Astrocyte of the cerebellum (primary cell): ENCODE measurements at places on chromosomes 6 and 20.

DNA sequence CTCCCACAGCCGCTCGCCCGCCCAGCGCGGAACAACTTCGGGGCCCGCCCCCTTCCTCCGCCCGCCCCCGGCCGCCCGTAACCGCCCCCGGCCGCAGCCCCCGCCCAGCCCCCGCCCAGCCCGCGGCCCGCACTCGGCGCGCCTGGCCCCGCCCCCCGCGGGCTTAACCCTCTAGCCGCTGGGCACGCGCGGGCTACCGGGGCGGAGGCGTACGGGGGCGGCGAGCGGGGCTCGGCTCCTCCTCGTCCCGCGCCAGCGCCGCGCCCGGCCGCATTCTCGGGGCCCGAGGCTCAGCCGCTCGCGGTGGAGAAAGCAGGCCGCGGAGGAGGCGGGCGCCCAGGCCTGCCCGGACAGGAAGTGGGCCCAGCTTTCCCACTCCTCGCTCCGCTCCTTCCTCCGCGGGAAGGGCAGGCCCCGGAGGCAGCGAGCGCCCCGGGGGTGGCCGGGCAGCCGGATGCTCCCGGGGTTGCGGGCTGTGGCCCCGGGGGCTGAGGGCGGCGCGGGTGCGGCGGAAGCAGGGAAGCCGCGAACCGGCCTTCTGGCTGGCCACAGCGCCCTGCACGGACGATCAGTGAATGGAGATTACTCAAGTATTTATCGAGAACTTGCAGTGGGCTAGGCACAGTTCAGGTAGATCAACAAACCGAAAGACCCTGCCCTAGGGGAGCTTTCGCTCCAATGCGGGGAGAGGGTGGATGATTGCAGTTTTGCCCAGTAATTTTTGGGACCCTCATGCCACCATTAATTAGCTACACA is at the start of gene TRAM2:
TRAM2 (minus strand) TSS at position 39 of the 756 bp plus-strand sequence. CDS start 145 bp downstream, outside the sequence.
- DNase-seq, result peak; percentile 53

DNA sequence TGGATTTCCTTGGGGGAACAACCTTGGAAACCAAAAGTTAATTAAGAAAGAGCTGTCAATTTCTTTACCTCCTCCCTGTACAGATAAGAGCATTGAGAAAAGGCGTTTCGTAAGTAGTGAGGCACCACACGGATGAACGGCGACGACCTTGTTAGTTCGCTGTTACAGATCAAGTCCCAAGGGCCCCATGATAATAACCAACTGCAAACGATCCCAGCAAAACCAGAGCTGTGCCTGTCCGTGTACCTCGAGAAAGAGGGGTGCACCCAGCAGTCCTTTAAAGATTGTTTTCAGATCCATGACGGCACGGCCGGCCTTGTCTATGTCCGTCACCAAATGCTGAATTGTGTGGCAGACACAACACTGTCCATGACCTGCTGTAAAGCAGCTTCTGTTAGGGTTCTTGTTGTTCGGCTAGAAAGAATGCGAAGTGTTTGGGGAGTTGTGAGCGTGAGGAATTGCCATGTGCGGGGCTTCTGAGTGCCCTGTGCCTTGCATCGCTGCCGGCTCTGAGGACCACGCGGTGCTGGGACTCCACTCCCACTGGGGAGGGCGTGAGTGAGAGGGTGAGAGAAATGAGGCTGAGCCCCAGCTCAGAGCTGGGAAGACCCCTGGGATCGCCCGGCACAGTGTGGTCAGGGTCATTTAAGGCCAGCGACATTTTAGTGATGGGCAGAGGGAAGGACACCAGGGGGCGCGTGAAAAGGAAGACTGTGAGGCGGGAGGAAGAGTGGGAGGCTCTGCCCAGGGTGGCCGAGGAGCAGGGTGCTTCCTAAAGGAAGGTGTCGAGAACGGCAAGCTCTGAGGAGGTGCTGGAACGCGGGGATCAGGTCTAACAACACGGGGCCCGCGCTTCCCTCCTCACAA is 136.8 kb upstream of the RPS6KA2 start:
- no peak for DNase-seq

DNA sequence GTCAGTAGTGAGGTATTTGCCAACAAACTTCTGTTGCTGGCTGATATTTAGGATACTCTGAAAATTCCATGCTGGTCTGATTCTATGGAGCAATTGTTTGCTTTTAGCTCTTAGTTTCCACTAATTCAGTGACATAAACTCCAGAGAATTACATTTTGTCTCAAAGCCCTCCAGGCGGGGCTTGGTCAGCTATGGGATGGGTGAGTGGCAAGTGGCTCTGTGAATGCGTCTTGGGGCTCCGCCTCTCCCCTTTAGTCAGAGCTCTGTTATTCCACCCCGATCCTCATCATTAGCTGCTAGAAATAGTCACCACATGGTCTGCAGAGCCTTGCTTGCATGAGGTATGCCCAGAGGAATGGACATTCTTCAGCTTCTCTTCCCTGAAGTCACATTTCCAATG is 540.6 kb downstream of the QKI start:
- DNase-seq, result no peak

- DNase-seq, result no peak
Measured at GRCh38 chr6:150987371-150987828, 121.9 kb downstream of the MTHFD1L start.

GRCh38 chr20:40680161-40680959 is 8.7 kb downstream of the MAFB start:
- no peak for DNase-seq

DNA sequence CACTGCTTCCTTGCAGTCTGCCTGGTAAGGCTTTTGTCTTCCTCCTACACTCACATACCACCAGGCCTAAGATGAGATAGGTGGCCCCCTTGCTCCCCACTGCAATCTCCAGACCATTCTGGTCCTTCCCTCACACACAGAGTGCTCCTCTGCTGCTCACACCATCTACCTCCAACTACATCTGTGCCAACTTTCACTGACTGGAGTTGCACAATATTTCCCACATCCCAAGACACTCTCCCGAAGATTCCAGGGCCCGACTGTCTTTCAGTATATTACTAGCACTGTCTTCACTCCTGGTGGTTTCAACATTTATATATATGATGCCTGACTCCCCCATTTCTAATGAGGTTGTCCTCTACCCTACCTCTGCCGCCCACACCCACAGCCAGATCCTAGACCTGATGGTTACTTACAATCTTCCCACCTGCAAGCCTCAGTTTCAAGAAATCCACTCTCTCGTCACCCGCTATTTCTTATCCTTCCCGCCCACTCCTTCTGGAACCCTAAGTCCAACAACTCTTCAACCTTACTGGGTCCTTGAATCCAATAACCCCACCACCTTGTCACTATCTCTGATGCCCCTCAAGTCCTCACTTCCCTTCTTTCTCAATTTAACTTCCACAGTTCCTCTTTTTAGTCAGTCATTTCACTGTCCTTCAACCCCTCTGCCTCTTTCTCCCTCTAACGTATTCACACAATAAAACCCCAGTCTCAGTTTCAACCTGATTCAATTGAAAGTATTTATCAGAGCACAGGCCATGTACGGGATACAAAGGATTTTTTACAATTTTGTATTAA is 21.6 kb downstream of the RALGAPA2 start:
- no peak for DNase-seq

- no peak for DNase-seq
Measured at GRCh38 chr6:43737272-43738081, 32.5 kb upstream of the VEGFA start.

DNA sequence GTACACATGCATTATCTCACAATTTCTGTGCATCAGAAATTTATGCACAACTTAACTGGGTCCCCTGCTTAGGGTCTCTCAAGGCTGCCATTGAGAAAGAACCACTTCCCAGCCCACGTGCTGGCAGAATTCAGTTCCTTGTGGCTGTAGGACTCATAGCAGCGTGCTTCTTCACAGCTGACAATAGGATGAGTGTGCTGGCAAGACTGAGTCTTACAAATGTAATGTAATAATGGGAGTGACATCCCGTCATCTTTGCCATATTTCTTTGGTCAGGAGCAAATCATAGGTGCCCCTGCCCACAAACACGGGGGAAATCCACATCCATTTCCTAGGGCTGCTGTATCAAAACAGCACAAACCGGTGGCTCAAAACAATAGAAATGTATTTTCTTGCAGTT is 77.4 kb downstream of the FIG4 start:
- no peak for DNase-seq

GRCh38 chr20:24001712-24002405 is 13.3 kb upstream of the GGTLC1 start:
- DNase-seq, result no peak

- no peak for DNase-seq
Measured at GRCh38 chr6:42168650-42169049, 4.5 kb upstream of the GUCA1A start.
